ENCODE measurements at places on chromosomes 2 and 18. TPM values are rescaled to one million over a fixed set of nuclear protein-coding genes. Genes with fewer than 3 reads are reported as not detected.

The CDH7 gene
- total RNA-seq, result not detected

The SCYGR4 gene
- not detected for total RNA-seq

The FAM237A gene
- total RNA-seq, result not detected

The SERPINB12 gene
- total RNA-seq, result not detected

The CABLES1 gene
- 1.6 TPM for total RNA-seq

The BCL2L11 gene
- total RNA-seq, result 18.8 TPM

The GATA6 gene
- total RNA-seq, result 0.91 TPM

The STARD6 gene
- total RNA-seq, result not detected
